ENCODE measurements at places on chromosomes 16 and 17. TPM values are rescaled to one million over a fixed set of nuclear protein-coding genes. Genes with fewer than 3 reads are reported as not detected.

- ATAC-seq = no peak
These were observed 115.1 kb downstream of the HIC1 start for GRCh38 chr17:2170023-2170422.

DNA sequence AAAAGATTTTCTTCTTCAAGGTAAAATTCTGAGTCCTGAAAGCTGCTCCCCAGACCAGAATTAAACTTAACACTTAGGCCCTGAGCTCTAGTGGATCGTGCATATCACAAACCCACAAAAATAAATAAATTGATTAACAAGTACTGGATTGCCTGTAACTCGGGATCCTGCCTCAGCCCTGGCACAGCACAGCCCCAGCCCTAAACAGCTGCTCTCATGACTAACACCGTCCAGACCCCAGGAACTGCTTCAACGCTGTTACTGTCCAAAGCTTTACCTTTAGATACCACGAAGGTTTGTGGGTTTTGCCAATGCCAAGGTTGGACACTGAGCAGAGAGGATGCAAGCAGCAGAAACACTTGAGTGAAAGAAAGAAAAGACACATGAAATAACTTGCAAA, 172.5 kb downstream of the COPRS start:
- no peak for ATAC-seq

GRCh38 chr16:72992142-72992601, 55.8 kb downstream of the ZFHX3 start:
- no peak for ATAC-seq

- no peak for ATAC-seq
These were observed 143.3 kb downstream of the AATF start for GRCh38 chr17:37092071-37092470.

The GOSR1 gene
- total RNA-seq = 62.0 TPM

DNA sequence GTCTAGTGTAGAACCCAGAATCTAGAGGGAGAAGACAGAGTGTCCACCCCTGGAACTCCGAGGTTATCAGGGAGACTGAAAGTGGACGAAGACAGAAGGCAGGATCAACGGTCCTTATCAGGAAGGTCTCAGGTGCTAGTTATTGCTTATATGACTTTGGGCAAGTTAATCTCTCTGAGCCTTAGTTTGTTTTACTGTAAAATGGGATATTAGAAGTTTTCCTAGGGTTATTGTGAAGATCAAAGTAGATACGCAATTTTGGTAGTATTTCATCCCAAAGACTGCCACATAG, 1.2 kb downstream of the RNF167 start:
- ATAC-seq = no peak

DNA sequence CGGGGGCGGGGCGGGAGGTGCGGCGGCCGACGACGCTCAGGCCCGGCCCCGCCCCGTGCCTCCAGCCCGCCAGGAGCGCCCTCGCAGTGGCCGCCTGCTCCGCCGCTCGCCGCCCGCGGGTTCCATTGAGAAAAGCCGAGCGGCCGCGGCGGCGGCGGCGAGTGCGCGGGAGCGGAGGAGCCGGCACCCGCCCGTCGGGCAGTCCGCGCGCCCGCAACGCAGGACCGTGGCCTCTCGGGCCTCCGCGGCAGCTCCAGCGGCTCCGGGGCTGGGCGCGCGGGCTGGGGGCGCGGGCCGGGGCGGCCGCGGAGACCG, at the start of gene ZFPM1:
Gene ZFPM1 (plus strand): TSS at position 64 of the 315 bp plus-strand sequence. CDS start 359 bp downstream, outside the sequence.
- ATAC-seq = no peak

DNA sequence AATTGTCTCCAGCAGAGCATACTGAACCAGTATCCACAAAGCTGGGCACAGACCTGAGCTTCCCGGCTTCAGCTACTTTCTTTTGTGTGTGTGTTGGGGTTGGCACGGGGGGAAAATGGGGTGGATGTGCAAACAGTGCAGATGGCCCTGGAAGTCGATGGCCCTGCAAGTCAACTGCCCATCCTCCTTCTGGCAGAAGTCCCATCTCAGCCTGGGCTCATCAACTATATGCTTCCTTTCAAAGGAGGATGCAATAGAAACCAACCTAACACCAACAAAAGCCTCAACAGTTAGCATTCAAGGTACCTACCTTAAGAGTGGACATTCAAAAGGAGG, 55.7 kb downstream of the SOX9 start:
- no peak for ATAC-seq

GRCh38 chr17:46106966-46107644, 86.1 kb downstream of the KANSL1 start:
- no peak for ATAC-seq

DNA sequence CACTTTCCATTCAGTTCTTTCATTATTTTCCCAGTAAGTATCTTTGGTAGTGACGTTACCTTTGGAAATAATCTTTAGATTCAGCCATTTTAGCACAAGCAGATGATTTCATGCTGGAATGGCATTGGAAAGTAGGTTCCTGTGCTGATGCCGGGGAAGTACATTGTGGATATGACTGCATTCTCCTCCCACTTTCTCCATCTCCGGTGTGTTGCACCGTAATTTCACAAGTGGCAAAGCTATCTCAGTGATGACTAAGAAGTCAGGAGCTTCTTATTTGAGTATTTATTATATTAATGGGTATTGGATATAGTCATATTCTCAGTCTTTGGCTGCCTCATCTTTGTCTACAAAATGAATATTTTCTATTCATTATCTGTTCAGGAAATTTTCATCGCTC, 69.8 kb downstream of the MRTFB start:
- ATAC-seq = no peak

DNA sequence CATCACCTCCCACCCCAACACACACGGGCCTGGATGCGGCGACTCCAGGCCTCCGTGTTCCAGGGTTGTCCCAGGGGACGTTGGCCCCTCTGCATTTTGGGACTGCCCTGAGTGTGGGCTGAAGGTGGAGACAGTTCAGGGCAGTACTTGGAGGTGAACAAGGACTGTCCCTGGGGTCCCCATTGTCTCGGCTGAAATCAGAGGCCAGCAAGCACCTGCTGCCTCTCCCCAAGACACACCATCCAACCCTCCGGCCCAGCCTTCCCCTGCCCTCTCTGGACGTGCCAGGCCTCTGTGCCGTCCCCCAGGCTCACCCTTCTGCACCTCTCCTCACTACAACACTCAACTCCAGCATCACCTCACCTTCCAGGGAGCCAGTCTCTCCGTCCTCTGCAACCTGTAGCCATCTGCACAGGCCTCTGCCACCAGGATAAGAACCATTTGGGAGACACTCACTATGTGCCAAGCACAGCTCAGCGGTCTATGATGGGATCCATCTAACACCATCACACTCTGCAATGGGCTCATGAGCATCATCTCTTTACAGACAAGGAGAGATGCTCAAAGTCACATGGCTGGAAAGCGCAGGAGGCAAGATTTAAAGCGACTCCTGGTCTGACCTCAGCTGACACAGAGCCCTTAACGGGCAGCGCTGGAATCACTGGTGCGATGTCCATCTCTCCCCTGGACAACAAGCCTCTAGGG, 104.5 kb upstream of the SEC14L1 start:
- no peak for ATAC-seq

DNA sequence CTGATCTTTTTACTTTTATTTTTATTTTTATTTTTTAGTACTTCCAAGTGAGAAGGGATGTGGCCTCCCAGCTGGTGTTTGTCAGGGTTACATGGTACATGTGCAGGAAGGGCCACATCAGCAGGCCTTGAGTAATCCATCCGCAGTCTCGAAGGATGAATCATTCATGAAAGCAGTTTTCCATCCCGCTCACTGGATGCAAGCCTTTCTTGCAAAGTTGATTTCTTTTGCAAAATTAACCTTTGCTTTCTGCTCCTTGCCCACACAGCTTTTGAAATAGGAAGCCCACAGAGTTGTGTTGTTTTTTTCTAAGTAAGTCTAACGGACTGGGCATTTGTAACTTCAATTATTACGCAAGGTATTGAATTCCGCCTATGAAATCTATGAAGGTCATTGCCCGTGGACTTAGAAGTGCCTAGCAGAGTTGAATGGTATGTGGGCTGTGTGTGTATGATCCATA, 157.4 kb downstream of the PRKCA start:
- ATAC-seq = peak; percentile 91

GRCh38 chr17:50961282-50962220, 95.4 kb upstream of the TOB1 start:
- ATAC-seq = no peak

The C16orf54 gene
- 2.7 TPM for total RNA-seq

The ITGAL gene
- total RNA-seq = 0.94 TPM

DNA sequence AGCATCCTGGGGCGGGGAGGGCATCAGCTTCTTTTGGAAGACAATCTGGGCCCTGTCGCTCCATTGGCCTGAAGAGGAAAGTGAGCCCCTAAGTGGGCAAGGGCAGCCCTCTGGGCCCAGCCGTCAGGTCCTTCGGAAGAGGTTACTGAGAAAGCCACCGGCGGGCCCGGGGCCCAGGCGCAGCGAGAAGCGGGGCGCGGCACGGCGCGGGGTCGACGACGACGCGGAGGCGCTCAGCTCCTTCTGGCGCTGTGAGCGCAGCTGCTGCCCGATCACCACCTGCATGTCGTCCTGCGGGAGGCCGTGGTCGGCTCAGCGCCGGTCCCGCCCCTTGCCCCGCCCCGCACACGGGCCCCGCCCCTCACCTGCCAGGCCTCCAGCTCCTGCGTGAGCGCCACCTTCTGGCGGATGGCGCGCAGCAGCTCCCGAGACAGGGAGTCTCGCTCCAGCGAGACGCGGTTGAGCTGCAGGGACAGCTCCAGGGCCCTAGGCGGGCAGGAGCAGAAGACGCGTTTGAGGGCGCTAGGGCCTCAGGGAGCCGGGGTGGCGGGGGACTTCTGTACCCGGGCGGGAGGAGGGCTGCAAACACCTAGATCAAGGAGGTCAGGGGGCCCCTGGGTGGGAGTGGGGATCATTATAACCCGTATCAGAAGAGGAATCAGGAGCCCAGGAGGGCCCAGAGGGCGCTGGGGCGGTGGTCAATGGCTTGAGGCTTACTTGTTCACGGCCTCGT, 4.3 kb downstream of the THOC6 start:
- peak; percentile 38 for ATAC-seq

GRCh38 chr16:88784074-88784855, 755 bp downstream of the PIEZO1 start:
- ATAC-seq = peak; percentile 71

DNA sequence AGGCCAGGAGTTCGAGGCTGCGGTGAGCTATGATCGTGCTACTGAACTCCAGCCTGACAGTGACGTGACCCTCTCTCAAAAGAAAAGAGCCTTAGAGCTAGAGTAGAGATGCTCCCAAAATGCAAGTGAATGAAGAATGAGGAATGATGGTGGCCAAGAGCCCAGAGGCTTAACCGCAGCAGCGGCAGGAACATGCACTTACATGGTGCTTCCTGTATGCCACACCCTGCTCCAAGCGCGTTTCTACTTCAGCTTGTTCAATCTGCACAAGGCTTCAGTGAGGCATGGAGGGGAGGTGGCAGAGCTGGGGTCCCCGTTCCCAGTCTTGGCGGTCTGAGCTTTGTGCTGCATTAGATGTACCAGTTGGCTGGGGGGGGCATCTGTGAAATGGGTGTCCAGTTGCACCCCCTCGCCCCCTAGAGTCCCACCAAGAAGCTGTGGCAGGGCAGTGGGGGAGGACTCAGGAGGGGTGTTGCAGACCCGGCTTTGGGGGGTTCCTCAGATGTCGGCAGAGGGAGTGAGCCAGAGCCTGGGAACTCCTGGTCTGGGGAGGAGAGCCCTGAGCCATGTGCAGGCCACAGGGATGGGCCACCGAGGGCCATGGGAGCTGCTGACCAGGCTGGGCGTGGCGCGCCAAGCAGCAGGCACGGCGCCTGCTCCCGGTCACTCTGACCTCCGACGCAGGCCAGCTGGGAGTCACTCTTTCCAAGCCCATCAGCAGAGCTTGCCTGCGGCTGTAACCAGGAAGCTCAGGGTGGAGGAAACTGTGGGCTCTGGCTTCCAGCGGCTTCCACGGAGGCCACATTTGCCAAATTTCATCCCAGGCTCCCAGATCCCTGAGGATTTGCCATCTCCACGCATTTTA, 260.1 kb downstream of the PARN start:
- peak; percentile 72 for ATAC-seq

The CETP gene
- total RNA-seq = not detected

DNA sequence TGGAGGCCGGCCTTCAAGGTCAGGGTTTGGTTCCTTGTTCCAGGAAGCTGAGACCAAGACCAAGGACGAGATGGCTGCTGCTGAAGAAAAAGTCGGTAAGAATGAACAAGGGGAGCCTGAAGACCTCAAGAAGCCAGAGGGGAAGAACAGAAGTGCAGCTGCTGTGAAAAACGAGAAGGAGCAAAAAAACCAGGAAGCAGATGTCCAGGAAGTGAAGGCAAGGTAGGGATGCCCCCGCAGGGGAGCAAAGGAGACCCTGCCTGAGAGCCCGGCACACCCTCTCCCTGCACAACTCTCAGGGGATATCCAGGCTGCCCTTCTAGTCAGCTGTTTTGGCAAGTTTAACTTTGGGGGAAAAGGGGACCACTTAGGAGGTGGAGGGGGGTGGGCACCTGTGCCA, 29.0 kb downstream of the RNF213 start:
- ATAC-seq = no peak

GRCh38 chr16:72989579-72990551, 58.1 kb downstream of the ZFHX3 start:
- ATAC-seq = peak; percentile 74

GRCh38 chr16:30115238-30115637, 1.9 kb upstream of the GDPD3 start:
- no peak for ATAC-seq

The CORO7 gene
- total RNA-seq = 38.9 TPM

- ATAC-seq = no peak
These were observed 24.2 kb upstream of the HS3ST3B1 start for GRCh38 chr17:14276535-14277250.

DNA sequence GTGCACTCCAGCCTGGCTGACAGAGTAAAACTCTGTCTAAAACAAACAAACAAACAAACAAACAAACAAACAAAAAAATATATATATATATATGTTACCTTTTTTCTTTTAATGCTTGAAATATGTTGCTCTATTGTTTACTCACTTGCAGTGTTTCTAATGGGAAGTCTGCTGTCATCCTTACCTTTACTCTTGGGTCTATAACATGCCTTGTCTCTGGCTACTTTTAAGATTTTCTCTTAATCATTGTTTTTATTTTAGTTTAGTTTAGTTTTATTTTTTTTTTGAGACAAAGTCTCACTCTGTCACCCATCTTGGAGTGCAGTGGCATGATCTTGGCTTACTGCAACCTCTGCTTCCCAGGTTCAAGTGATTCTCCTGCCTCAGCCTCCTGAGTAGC, 16.1 kb upstream of the TNRC6A start:
- no peak for ATAC-seq

The ZFP3 gene
- total RNA-seq = 6.8 TPM

DNA sequence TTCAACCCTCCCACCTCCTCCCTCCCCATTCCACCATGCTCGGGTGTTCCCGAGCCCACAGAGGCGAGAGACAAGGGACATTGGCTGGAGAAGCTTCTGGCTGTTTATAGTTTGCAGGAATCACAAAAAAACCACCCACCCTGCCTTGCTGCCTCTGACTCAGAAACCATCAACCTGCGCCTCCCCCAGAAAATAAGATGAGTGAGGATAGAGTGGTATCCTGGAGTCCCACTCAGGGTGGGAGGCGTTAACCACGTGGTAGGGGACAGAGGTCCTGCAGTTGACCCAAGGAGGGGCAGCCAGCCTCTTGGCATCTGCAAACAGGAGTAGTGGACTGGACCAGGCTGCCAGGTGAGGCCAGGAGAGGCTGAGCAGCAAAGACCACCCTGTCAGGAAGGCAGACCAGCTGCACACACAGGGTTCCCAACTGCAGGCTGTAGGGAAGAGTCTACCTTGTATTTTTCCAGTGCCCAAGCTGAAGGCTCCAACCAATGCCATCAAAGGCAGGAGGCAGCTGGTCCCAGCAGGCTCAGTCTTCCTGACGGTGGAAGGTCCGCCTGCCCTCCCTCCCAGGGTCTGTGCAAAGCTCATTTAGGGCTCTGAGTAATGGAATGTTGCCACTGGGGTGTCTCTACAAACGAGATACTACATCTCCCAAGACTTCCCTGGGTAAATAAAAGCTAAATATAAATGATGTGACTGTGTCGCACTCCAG, 201.5 kb upstream of the TNRC6C start:
- no peak for ATAC-seq

- ATAC-seq = no peak
These were observed 725 bp upstream of the CASC3 start for GRCh38 chr17:40139566-40140058.
